ENCODE measurements at places on chromosomes 3 and 15.

- no peak for DNase-seq
These were observed 699.1 kb downstream of the MCTP2 start for GRCh38 chr15:94930441-94930840.

DNA sequence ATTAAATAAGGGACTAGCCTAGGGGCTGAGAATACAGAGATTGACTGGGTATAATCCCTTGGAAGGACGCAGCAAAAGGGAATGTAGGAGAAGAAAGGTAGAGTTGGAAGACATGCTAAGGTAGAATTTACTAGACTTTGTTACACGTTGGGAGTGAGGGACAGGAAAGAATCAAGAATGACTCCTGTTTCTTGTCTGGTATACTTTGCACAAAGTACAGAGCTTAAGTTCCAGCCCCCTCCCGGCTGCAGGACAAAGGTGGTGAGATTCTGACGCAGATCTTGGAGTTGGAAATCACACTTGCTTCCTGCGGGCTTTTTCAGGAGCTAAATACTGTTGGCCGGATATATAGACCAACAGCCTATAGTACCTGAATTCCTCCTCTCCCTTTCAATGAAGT lies 895 bp downstream of the HYKK start:
- DNase-seq = no peak

DNA sequence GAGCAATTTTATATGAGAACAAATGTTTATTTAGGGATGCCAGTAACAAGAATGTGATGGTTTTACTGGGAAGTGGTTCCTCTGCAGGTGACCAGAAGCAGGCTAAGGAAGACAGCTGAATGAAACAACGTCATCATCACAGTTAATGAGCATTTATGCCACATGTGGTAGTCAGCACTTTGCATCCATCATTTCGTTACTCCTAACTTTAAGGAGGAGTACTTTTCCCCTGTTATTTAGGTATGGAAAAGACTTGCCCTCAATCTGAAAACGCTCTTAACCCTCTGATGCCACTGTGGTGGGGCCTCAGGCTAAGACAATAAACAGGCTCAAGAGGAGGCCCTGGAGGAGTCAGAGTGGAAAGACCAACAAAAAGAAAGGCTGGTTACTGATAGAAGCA lies 31.2 kb downstream of the INTS14 start:
- DNase-seq = no peak

DNA sequence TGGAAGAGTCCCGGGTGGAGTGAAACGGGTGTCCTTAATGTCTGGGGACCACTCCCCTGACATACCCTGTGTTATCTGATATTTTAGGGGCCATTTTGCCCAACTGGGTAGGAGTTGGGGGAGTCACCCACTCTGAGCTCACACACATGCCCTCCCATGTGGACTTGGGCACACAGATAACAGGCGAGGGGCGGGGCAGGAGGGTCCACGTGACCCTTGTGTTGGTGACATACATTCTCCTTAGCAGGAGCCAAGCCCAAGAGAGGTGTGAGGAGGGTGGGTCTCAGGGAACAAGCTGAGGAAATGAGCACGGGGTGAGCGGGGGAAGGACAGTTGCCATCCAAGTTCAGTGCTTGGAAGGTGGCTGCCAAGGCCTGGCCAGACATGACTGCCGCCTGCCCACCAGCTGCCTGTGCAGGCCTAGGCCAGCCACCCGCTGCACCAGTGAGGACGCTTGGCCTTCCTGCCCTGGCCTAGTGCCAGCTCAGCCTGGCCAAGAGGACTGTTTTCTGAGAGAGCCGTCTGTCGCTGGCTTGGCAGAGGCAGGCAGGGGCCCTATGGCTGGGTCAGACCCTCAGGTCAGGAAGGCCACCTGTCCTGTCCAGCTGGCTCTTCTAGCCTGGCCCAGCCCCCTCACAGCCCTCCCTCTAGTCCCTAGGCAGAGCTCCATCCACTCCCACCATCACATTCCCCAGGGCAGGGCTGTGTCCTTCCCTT lies 31.3 kb upstream of the TMEM115 start:
- no peak for DNase-seq

DNA sequence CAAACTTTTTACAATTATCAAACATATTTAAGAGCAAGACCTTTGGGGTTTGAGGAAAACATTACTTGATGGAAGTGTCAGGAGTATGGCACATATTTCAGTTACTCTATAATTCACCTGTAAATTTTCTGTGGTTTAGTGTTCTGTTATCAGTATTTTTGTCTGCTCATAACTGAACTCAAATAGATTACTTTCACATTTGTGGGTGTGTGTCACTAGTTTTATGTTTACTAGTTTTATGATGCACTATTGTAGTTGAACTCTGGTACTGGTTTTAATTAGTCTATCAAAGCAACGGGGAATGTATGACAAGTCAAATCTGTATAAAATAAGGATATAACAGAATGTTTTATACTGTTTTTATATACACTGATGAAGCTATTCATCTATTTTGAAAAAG lies 27.2 kb downstream of the OXSM start:
- DNase-seq = no peak

Data from bone marrow (tissue), 2 donors.